CD4-positive, CD25-positive, alpha-beta regulatory T cell (primary cell): ENCODE measurements at places on chromosomes 16 and 17.

DNA sequence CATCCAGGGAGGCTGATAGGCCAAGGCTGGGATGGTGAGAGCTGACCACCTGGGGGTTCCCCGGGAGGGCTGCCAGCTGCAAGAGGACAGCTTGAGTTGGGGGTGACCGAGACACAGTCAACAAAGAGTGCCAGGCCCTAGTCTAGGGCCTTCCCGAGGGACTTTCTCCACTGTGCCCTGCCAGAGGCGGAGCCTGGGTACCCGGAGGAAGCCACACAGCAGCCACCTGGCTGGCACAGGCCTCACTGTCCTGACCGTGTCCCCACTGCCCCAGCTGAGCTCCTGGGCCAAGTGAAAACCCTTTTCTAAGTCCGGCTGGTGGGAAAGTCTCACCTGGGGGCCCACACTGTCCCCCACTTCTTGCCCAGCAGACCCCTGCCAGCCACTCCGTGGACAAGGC lies 71.9 kb upstream of the GSE1 start:
- no peak for DNase-seq

DNA sequence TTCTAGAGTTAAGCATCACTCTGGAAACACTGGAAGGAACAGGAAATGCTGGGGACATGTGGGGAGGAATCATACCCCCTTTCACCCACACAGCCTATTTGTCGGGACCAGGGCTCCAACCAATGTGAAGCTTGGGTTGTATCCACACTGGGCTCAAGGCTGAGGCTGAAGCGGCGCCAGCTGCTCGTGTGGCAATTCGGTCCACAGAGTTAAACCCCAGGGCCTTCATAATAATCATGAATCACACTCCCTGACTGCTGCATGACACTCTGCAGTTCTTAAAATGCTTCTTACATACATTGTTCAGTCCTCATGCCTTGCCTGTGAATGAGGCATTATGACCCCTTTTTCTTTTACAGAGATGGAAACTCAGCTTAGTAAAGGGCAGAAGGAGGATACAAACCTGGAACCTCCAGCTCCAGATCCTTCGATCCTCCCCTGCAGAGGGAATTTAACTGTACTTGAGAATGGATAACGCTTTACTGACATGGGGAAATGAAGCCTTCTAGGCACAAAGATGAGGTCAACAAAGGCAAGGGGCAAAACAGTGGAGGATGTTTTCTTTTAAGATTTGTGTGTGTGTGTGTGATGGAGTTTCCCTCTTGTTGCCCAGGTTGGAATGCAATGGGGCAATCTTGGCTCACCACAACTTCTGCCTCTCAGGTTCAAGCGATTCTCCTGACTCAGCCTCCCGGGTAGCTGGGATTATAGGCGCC lies 72.7 kb downstream of the SOX9 start:
- no peak for DNase-seq

DNA sequence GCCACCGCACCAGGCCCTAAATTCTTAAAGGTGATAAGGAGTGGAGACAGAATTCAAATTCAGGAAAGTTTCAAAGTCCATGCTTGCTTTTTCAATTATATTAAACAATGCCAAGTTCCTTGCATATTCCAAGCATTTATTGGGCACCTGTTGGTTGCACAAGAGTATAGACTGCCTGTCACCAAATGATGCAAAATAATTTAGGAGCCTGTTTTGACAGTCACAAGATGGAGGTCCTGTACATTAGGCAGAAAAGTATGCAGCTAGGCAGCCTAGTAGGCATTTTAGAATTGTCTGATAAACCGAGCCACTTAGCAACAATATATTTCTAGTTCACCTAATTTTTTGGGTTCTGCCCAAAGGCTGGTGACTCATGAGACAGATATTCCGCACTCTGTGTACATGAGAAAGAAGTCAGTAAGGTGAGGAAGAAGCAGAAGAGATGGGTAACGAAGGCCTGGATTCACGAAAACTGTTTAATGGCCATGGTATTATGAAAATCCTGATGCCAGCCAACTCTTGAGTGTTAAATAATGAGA lies 7.3 kb downstream of the ACACA start:
- no peak for DNase-seq

DNA sequence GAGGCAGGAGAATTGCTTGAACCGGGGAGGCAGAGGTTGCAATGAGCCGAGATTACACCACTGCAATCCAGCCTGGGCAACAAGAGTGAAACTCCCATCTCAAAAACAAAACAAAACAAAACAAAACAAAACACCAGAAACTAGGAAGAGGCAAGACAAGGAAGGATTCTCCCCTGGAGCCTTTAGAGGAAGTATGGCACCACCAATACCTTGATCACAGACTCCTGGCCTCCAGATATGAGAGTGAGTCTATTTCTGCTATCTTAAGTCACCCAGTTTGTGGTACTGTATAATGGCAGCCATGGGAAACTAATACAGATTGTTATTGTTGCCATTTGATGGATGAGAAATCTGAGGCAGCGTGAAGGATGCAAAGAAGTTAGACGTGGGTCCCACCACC lies 14.6 kb upstream of the CPPED1 start:
- DNase-seq = no peak

- no peak for DNase-seq
These were observed 42.0 kb downstream of the CMIP start for GRCh38 chr16:81486540-81487061.

GRCh38 chr17:75980188-75981018 lies 1.4 kb downstream of the TEN1 start:
- DNase-seq = no peak

- DNase-seq = no peak
These were observed 365.9 kb upstream of the ERCC4 start for GRCh38 chr16:13554005-13554404.

DNA sequence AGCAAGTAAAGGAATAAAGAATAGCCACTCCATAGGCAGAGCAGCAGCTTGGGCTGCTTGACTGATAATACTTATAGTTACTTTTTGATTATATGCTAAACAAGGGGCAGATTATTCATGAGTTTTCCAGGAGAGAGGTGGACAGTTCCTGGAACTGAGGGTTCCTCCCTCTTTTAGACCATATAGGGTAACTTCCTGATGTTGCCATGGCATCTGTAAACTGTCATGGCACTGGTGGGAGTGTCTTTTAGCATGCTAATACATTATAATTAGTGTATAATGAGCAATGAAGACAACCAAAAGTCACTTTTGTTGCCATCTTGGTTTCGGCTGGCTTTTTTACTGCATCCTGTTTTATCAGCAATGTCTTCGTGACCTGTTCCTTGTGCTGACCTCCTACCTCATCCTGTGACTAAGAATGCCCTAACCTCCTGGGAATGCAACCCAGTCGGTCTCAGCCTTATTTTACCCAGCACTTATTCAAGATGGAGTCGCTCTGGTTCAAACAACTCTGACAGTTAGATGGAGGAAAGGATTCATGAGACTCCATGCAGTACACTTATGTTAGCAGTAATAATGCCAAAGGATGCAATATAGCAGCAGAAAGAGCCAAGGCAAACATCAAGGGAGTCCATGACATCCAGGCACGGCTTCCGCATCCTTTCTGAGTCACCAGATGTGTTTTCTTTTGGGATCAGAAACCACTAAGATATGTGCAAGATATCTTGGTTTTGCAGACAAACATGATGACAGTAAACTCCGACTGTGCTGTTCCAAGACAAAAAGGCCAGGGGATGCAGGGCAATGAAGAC lies 55.8 kb upstream of the B4GALNT2 start:
- DNase-seq = no peak

GRCh38 chr16:12163970-12164369 lies 187.4 kb downstream of the SNX29 start:
- no peak for DNase-seq

- DNase-seq = no peak
These were observed 21.4 kb downstream of the KIAA0513 start for GRCh38 chr16:85048921-85049562.

- no peak for DNase-seq
These were observed 16.4 kb downstream of the KRT23 start for GRCh38 chr17:40921026-40921425.

GRCh38 chr16:772959-773358 lies 12.4 kb downstream of the MSLN start:
- DNase-seq = no peak

- no peak for DNase-seq
These were observed 21.1 kb upstream of the KCNG4 start for GRCh38 chr16:84260766-84261554.

DNA sequence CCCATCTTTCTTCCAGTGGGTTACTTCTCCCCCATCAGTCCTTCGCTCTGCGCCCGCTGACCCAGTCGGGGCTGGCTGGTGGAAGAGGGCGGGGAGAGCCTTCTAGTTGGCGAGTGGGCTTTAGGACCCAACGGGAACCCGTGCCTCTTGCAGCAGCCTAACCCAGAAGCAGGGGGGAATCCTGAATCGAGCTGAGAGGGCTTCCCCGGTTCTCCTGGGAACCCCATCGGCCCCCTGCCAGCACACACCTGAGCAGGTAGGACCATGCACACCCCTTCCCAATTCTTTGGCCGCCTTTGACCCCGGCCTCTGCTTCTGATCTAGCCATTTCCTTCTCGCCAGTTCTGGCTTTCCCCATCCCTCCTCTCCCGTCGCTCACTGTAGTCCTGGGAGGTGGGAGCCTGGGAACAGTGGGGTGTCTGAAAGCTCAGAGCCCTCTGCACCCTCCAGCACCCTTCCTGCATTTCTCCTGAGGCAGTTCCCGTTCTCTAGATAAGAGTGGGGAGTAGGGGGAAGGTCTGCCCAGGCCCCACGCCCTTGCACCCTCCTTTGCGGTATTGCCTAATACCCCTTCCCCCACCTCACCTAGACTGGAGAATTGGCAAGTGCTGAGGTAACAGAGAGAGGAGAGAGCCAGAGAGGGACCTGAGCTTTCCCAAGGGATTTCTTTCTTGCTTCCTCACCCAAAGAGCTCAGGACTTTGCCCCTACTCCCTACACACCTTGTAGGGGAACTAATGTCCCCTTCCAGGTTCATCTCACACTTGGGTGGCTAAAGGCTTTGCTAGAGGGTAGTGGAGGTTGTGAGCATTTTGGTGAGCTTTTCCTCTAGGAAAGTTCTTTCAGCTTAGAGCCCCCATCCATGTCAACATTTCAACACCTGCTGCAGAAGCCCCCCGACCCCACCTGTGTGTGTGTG lies at the start of gene RARA:
RARA (plus strand) TSS at position 150 of the 918 bp plus-strand sequence. CDS start 22,039 bp downstream, outside the sequence.
- DNase-seq = no peak

- no peak for DNase-seq
These were observed 36.1 kb upstream of the ALOX12 start for GRCh38 chr17:6959700-6960099.

DNA sequence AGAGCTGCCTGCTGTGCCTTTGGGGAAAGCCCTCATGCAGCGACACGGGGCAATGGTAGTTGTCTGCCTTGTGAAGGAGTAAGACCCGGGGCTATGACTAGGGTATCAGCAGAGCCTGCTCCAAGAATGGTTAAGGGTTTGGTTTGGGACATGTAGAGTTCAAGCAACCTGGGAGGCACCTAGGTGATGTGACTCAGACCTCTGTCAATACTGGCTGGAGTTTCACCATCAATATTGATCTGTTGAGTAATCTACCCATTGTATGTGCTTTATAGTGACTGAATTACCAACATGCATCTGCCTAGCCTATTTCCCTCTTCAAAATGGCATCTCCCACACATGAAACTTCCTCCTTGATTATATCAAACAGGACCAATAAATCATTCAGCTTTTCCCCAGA lies 398.4 kb upstream of the HSBP1 start:
- DNase-seq = no peak

DNA sequence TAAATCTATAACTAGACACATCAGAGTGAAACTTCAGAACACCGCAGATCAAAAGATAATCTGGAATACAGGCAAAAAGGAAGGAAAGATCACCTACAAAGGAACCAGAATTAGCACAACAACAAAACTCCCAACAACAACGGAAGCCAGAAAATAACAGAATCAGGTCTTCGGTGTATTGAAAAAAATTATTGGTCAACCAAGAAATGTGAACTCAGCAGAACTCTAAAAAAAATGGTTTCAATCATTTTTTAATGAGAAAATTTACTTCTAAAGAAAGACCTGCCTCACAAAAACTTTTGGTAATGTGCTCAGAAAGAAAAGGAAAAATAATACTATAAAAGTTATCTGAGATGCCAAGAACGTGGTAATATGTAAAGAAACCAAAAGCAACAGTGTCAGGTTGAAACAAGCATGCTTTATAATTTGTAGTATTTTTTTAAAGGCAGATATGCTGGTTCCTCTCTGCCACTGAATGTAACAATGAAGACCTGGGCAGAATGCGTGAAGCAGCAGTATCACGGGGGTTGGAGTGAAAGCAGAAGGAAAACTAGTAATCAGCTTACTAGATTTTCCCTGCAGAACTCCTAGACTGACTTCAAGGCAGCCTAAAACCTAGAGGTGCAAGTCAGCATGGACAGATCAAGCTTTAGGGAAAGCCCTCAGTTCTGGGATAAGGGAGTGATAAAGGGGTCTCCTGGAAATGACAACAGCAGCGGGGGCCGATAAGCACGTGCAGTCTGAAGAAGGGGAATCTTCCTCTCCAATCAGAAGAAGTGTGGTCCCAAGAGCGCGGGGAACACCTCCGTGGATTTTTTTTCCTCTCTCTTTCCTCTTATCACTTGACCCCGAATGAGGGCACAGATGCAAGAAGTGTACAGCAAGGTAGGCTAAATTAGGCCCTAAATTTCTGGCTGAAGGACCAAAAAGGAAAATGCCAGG lies 80.9 kb upstream of the TEKT1 start:
- no peak for DNase-seq

DNA sequence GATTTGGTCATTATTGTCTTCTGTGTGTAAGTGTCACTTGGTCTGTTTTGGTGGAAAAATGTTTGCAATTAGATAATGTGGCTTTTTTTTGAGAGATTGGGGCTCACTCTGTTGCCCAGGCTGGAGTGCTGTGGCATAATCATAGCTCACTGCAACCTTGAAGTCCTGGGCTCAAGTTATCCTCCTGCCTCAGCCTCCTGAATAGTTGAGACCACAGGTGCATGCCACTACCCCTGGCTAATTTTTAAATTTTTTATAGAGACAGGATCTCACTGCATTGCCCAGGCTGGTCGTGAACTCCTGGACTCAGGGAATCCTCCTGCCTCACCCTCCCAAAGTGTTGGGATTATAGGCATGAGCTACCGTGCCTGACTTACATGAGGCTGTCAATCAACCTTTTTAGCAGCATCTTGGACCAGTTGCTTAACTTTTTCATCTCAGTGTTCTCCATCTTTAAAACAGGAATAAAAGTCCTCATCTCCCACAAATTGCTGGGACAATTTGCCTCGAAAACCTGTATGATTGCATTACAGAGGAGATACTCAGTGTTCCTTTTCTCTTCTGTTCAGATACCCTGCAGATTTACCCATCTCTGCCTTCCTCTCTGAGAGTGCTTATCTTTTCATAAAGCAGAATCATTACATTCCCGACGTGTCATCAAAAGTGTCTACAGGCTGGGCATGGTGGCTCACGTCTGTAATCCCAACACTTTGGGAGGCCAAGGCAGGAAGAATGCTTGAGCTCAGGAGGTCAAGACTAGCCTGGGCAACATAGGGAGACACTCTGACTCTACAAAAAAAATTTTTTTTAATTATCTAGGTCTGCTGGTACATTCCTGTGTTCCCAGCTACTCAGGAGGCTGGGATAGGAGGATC lies 19.1 kb downstream of the ACSF2 start:
- no peak for DNase-seq
